ENCODE measurements at places on chromosomes 4 and X. TPM values are rescaled to one million over a fixed set of nuclear protein-coding genes. Genes with fewer than 3 reads are reported as not detected.

The TLR3 gene
- 30.4 TPM for total RNA-seq

The CLIC2 gene
- 3.5 TPM for total RNA-seq

The P2RY8 gene
- total RNA-seq, result 2.1 TPM

The TMEM144 gene
- 24.1 TPM for total RNA-seq

The MEPE gene
- not detected for total RNA-seq

The CENPVL3 gene
- total RNA-seq, result not detected

The HEPH gene
- total RNA-seq, result 301 TPM

The MMGT1 gene
- total RNA-seq, result 27.2 TPM

The APELA gene
- total RNA-seq, result not detected

The AWAT2 gene
- total RNA-seq, result not detected

The CDK16 gene
- total RNA-seq, result 133 TPM

The SPIN2A gene
- total RNA-seq, result 0.73 TPM

The CENPI gene
- total RNA-seq, result 5.6 TPM

The SH3D19 gene
- total RNA-seq, result 119 TPM

The PDK3 gene
- 24.2 TPM for total RNA-seq

The ANXA5 gene
- 61.3 TPM for total RNA-seq

The VCX3A gene
- total RNA-seq, result not detected

The XAGE2 gene
- not detected for total RNA-seq

The SHROOM2 gene
- 10.1 TPM for total RNA-seq

The CFAP99 gene
- 0.46 TPM for total RNA-seq

The PHOX2B gene
- total RNA-seq, result 0.73 TPM

The RBM46 gene
- not detected for total RNA-seq

The MXRA5 gene
- 1.9 TPM for total RNA-seq

The FOXR2 gene
- not detected for total RNA-seq

The SSX4B gene
- total RNA-seq, result not detected

The CYBB gene
- total RNA-seq, result 8.8 TPM

The STK26 gene
- 19.3 TPM for total RNA-seq

The HMGN5 gene
- 4.5 TPM for total RNA-seq

The NFXL1 gene
- total RNA-seq, result 12.9 TPM

The GCNA gene
- 1.2 TPM for total RNA-seq

The CCSER1 gene
- total RNA-seq, result 14.4 TPM

The L1CAM gene
- total RNA-seq, result 3.7 TPM

The CT83 gene
- total RNA-seq, result not detected

The PABPC5 gene
- total RNA-seq, result 0.47 TPM

The SPATA18 gene
- total RNA-seq, result 11.0 TPM

The MAGEB10 gene
- not detected for total RNA-seq

The GAGE13 gene
- not detected for total RNA-seq

The FAM47A gene
- not detected for total RNA-seq

All from left colon (tissue), 2 donors.